Esophagus (tissue), 2 donors: ENCODE measurements at places on chromosomes 1 and 21. TPM values are rescaled to one million over a fixed set of nuclear protein-coding genes. Genes with fewer than 3 reads are reported as not detected.

Gene WLS
- 52.5 TPM for polyA plus RNA-seq

Gene B3GALT5
- 0.49 TPM for polyA plus RNA-seq

Gene PODN
- polyA plus RNA-seq: 8.3 TPM

Gene EXTL1
- 0.45 TPM for polyA plus RNA-seq

Gene LRRC39
- polyA plus RNA-seq: 1.2 TPM

Gene PRAMEF9
- not detected for polyA plus RNA-seq
